Left hindlimb (tissue), 1 donor: ENCODE measurements at places on chromosomes 16 and 17.

DNA sequence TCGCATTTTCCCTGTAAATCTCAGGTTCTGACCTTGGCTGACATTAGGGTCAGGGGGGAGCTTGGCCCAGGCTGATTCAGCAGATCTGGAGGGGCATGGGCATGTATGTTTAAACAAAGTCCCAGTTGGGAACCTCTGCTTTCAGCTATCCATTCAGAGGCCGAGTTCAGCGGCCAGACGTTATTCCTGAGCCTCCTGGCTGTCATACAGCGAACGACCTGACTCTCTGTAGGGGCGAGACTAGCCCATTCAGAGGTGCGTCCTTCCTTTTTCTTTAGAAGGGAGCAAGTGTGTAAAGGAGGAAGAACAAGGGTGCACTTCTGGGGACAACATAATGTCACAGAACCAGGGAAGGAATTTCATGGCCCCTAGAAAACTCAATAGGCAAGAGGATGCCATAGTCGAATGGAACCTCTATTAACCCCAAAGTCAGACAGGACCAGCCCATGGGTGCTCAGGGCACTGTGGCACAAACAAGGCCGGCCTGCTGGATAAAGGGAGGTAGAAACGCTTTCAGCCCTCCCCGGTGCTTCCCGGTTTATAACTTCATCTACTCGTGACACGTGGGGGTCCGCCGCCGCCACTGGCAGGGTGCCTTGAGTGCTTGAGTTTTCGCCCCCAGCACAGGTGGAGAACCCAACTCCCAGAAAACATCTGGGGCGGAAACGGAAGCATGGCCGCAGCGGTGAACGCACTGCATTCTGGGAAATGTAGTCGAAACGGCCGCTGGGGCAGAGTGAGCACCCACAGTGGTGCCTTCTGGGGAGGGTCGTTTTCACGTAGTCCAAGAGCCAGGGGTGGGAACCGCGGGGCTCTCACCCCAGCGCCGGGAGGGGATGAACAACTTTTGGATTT is 33.2 kb upstream of the PLCG2 start:
- peak; percentile 73 for DNase-seq

GRCh38 chr16:72191551-72191950 is 19.6 kb upstream of the PMFBP1 start:
- DNase-seq: no peak

DNA sequence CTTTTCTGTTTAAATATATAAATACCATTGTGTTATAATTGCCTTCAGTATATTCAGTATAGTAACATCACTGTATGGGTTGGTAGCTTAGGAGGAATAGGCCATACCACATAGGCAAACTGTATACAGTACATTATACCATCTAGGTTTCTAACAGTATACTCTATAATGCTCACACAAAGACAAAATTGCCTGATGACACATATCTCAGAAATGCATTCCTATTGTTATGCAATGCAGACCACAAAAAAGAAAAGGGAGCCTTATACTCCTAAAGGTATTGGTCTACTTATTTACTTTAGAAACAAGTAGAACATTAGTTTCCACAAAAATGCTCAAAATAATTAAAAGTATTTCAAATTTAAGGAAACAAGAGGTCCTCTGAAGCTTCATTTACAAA is 47.9 kb downstream of the SETD6 start:
- DNase-seq: no peak

DNA sequence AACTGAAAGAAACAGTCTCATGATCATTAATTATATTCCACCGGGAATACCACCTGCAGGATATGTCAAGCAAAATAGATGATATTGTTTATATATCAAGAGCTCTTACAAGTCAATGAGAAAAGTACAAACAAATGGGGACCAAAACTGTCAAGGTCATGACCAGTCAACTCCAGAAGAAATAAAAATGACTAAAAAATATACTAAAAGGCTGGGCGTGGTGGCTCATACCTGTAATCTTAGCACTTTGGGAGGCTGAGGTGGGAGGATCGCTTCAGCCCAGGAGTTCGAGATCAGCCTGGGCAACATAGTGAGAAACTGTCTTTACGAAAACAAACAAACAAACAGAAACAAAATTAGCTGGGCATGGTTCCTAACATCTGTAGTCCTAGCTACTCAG is 49.8 kb upstream of the SCNN1B start:
- DNase-seq: no peak

DNA sequence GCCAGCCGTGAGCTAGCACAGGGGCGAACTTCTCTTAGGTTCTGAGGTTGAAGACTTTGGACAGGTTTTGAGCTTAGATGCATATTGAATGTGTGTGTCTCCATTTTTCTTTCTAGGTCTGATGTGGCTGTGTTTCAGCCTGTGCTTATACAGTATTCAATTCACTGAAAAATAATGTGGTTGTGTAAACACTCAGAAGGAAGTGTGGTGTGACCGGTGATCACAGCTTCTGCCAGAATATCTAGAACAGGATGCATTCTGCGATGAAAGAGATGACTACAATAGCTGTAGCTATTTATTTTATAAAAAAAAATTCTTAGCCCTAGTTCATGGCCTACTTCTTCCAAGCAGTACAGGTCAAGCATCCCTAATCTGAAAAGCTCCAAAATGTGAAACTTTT is 64.4 kb downstream of the MAP2K6 start:
- no peak for DNase-seq

- DNase-seq: no peak
These were observed 23.0 kb downstream of the PPL start for GRCh38 chr16:4913774-4914525.

DNA sequence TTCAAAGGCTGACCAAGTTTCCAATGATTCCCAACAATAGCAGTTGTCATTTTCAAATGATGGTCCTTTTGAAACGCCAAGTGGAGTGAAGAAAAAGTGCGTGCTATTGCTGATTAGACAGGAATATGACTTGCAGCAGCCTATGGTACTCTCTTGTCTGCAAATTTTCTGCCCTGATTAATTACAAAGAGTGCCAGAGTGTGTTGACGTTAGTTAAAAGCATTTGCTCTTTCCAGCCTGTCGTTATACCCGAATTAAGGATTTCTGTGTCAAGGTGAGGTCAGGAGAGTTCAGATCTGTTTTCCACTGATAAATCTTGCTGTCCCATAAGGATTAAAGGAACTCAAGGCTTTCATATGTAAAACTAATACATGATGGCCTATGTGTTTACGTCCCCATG is 75.0 kb upstream of the ADAMTS18 start:
- DNase-seq: no peak

DNA sequence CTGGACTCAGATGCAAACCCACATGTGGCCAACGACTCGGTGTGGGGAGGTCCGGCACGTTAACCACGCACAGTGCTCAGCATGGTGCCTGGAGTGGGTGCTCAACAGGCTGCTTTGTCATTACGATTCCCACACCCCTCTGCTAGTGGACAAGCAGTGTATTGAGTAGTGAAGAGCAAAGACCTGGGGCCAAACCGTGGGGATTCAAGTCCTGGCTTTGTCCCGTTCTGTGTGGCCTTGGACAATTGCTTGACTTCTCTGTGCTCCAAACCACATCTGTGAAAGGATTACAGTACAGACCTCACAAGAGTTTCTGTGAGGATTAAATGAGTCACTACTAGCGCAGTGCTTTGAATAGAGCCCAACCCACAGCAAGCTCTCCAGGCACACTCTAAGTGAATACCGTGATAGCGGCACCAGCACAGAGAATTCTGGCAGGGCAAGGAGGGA is 33.8 kb downstream of the TRPV2 start:
- DNase-seq: no peak

- DNase-seq: no peak
These were observed 31.8 kb downstream of the HNF1B start for GRCh38 chr17:37713028-37713431.

DNA sequence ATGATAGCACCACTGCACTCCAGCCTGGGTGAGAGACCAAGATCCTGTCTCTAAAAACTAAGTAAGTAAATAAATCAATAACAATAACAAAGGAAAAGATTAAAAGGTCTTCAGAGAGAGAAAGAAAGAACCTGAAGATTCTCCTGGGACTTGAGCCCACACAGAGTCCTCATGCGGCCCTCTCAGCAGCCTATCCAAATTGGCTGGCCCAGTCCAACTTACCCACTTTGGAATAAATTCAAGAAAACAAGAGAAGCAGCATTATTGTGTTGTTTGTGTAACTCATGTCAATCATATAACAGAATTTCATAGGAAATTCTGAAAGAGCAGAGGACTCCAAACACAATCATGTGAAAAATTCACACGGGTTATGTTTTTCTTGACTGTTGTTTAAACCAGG is 3.8 kb downstream of the SLX4 start:
- DNase-seq: no peak
